Activated CD8-positive, alpha-beta memory T cell treated with anti-CD3 and anti-CD28 coated beads for 4 hours (primary cell): ENCODE measurements at places on chromosomes 12 and 14.

DNA sequence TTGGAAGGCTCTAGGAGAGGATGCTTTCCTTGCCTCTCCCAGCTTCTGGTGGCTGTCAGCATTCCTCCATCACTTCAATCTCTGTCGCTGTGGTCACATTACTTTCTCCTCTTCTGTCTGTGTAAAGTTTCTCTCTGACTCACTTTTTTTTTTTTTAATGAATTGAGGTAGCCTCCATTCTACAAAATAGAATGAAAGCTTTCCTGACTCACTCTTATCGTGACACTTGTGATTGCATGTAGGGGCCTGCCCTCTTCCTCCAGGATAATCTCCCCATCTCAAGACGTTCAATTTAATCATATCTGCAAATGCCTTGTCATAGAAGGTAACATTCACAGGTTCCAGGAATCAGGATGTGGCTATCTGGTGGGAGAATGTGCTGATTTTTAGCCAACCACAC lies 153.5 kb upstream of the HMGA2 start:
- no peak for DNase-seq

GRCh38 chr12:110760204-110760609 lies 17.5 kb upstream of the PPP1CC start:
- DNase-seq, result no peak

- DNase-seq, result no peak
These were observed 23.3 kb upstream of the SLC2A3 start for GRCh38 chr12:7959278-7959677.

GRCh38 chr12:122990561-122990960 lies 10.1 kb downstream of the ARL6IP4 start:
- DNase-seq, result no peak

DNA sequence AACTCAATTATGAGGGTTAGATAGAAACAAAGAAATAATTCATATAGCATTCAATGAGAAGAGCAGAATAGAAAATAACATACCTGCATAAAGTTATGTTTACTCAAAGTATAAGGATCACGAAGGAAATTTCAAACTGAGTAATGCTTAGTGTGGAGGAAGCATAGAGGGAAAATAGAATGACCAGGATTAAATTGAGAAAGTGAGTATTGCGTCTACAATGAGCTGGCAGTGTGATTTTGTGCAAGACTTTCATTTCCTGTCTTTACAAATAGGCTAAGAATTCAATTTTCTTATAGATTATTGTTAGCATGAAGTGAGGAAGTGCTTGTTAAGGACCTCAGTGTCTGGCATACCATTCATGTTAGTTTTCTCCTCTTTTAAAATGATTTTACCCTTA lies 12.0 kb downstream of the ADGRD1 start:
- DNase-seq, result no peak

DNA sequence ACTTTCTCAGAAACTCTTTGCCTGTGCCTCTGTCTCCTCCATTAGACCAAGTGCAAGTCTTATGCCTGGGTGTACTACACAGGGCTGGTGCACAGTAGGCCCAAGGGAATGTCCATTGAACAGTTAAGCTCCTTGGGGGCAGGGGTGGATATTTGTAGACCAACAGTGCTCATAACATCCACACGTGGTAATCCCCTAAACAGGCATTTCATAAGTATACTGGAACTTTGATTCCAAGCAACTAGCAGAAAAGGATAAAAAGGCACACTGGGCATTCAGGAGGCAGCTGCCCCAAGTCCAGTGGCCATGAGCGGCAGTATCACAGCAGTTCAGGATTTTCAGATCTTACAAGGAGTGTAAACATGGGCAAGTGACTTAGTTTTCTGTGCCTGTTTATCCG lies 16.8 kb downstream of the NUAK1 start:
- DNase-seq, result no peak

- no peak for DNase-seq
These were observed 84.7 kb upstream of the FRMD6 start for GRCh38 chr14:51566831-51567582.

GRCh38 chr14:105487986-105488777 lies 1.5 kb downstream of the CRIP1 start:
- DNase-seq, result no peak

GRCh38 chr12:32651151-32651955 lies 27.7 kb upstream of the DNM1L start:
- DNase-seq, result no peak

DNA sequence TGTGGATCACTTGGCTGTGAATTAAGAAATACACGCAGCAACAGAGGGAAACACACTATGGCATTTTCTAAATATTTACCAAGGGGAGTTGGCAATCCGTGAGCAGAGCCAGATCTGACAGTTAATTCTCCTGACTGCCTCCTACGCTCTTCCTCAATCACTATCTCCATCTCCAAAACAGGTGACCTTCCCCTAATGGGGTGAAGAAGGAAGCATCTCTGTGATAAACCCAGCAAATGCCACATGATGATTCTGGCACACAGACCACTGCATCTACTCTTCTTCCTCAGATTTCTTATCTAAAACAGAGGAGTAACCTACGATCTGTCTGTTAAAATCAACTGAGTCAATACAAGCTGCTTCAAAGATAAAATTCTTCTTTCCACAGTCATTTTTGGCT lies 4.4 kb downstream of the SPTB start:
- no peak for DNase-seq

- DNase-seq, result no peak
These were observed 2.8 kb downstream of the TGM1 start for GRCh38 chr14:24260026-24260779.

DNA sequence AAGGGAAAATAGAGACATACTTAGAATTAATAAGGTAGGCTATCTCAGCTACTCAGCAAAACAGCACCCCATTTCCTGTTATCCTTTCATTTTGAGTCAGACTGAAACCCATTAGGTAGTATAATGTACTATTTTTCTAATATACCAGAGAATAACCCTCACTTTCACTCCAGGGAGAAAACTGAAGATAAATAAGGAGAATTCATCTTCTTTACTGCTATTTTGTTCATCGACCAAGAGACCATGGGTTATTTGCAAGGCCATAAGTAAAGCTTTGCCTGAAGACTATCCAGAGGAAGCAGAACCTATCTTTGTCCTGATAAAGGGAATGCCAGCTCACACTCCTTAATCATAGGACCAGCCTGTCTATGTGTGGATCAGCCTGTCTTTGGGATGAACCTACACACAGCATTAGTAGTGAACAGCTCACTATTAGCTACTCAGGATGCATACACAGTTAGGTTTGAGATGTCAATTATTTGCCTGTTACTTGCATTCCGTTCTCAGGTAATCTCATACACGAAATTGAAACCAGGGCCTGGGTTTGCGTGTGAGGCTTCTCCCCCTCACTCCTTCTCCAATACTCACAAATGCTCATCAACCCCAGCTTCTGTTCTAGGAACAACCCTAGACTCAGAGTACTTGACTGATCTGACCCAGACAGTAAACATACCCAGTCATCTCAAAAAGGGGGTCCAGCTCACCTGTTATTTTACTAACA lies 124.4 kb downstream of the DAD1 start:
- DNase-seq, result no peak

DNA sequence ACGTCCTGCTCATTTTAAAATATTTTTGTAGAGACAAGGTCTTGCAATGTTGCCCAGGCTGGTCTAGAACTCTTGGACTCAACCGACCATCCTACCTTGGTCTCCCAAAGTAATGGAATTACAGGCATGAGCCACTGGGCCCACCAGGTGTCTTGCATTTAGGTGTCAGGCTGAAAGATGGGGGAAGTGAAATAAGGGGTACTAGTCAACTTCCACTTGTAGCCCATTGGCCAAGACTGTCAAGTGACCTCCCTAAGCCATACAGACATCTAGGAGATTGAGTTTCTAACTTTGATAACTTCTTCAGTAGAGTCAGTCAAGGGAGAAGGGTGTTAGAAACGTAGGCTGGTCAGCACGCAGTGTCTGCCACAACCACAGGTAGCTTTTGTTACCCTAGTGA lies 32.0 kb downstream of the ARF6 start:
- no peak for DNase-seq

DNA sequence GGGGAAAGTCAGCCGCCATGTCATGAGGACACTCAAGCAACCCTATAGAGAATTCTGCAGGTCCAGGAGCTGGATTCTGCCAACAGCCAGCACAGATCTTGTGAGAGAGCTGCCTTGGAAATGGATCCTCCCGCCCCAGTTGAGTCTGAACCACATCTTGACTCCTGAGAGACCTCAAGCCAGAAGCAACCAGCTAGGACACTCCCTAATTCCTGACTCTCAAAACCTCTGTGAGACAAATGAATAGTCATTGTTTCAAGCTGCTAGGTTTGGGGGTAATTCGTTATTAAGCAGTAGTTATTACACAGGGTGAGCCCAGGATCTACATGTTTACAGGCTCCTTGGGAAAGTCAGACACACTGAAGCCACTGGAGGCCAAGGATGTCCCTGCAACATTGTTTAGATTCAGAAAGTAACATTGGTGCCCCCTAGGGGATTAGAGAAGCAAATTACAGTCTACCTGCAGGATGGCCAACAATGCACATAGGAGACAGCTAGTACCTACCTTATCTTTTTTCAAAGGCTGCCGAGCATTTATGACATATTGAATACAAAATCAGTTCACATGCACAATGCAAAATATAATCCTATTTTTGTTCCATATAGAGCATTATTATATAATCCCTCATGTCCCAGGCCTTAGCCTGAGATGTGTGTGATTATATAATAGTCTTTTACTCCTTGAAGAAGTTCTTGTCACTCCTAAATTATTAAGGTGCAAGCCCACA lies 57.9 kb upstream of the FICD start:
- no peak for DNase-seq

GRCh38 chr14:86533834-86534233 lies 1003.9 kb downstream of the FLRT2 start:
- no peak for DNase-seq

DNA sequence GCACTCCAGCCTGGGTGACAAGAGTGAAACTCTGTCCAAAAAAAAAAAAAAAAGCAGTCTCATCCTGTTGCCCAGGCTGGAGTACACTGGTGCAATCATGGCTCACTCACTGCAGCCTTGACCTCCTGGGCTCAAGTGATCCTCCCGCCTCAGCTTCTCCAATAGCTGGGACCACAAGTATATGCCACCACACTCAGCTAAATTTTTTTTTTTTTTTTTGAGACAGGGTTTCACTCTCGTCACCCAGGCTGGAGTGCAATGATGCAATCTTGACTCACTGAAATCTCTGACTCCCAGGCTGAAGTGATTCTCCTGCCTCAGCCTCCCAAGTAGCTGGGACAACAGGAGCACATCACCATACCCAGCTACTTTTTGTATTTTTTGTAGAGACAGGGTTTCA lies 5.2 kb upstream of the CNPY2 start:
- no peak for DNase-seq

GRCh38 chr12:1797011-1797901 lies 23.1 kb upstream of the LRTM2 start:
- DNase-seq, result no peak

- no peak for DNase-seq
These were observed 129.7 kb downstream of the PAX9 start for GRCh38 chr14:36791402-36791801.

GRCh38 chr14:56248442-56248841 lies 130.2 kb downstream of the PELI2 start:
- DNase-seq, result no peak

GRCh38 chr14:56512521-56512920 lies 67.1 kb upstream of the TMEM260 start:
- DNase-seq, result no peak

- DNase-seq, result no peak
These were observed 42.9 kb downstream of the HEATR5A start for GRCh38 chr14:31377433-31377832.

DNA sequence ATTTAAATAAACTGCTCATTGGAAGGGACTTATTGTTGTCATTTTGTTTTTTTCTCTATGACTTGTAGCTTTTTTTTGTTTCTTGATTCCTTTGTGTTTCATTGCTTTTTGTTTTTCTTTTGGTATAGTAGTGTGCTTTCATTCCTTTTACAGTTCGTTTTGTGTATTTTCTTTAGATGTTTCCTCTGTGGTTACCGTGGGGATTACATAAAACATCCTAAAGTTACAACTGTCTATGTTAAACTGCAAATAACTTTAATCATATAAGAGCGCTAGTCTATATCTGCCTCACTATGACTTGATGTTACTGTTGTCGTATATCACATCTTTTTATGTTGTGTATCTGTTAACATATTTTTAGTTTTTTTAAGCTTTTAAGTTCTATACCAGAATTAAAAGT lies 86.9 kb downstream of the ATF7IP start:
- DNase-seq, result no peak

GRCh38 chr12:108479364-108480070 lies 35.6 kb upstream of the FICD start:
- DNase-seq, result no peak

DNA sequence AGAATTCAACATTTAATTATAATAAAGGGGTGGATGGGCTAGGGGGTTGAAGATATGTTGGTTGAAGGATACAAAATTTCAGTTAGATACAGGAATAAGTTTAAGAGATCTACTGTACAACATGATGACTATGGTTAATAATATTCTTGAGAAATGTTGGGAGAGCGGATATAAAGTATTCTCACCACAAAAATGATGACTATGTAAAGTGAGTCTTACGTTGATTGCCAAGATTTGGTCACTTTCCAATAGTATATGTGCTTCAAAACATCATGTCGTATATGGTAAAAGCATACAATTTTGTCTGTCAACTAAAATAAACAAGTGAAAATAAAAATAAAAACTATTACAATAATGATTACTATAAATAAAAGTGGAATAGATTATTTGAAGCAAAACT lies 802.0 kb downstream of the C12orf50 start:
- no peak for DNase-seq

- no peak for DNase-seq
These were observed 155.2 kb upstream of the AVPR1A start for GRCh38 chr12:63305901-63306875.

DNA sequence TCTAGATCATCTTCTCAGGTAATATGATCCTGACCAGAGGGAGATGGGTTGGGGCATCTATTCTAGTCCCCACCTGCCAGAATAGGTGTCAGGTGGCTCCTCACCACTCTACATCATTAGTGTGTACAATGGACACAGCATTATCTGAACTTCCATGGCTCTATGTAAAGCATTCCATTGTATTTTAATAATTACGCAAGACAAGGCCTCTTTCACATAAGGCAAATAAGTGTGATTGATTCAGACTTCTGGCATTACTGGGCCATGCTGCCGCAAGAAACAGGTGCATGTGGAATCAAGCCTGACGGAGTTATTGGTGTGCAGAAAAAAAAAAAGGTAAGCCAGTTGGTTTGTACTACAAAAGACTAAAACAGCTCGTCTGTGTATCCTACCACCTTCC lies 3.1 kb upstream of the DDHD1 start:
- DNase-seq, result no peak

GRCh38 chr14:103101963-103102688 lies 7.6 kb downstream of the EXOC3L4 start:
- no peak for DNase-seq

- DNase-seq, result no peak
These were observed 207.7 kb downstream of the BCAT1 start for GRCh38 chr12:24741216-24741615.
